ENCODE measurements at places on chromosomes 12 and 14.
A peak's percentile ranks its signal among the peaks of the same experiment; 100 is the strongest.

- DNase-seq = no peak
Observed at GRCh38 chr12:75784591-75784990, 247.0 kb downstream of the PHLDA1 start.

DNA sequence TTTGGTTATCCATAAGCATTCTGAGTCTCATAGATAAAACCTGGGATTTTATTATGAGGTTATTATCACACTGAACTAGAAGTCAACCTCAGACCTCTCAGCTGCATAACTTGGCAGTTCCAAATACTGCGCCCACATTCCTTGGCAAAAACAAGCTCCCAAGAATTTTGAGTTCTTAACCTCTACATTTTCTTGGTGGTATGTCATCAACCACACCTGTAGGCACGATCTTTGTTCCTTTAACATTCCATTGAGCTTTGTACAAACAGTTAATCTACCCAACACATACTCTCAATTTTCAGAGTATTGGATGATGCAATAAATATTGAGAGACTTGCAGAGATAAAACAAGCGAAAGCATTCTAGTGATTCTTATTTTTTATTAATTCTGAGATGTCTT, 371.8 kb upstream of the PRICKLE1 start:
- DNase-seq = no peak

GRCh38 chr12:84701041-84701440, 211.6 kb downstream of the SLC6A15 start:
- no peak for DNase-seq

DNA sequence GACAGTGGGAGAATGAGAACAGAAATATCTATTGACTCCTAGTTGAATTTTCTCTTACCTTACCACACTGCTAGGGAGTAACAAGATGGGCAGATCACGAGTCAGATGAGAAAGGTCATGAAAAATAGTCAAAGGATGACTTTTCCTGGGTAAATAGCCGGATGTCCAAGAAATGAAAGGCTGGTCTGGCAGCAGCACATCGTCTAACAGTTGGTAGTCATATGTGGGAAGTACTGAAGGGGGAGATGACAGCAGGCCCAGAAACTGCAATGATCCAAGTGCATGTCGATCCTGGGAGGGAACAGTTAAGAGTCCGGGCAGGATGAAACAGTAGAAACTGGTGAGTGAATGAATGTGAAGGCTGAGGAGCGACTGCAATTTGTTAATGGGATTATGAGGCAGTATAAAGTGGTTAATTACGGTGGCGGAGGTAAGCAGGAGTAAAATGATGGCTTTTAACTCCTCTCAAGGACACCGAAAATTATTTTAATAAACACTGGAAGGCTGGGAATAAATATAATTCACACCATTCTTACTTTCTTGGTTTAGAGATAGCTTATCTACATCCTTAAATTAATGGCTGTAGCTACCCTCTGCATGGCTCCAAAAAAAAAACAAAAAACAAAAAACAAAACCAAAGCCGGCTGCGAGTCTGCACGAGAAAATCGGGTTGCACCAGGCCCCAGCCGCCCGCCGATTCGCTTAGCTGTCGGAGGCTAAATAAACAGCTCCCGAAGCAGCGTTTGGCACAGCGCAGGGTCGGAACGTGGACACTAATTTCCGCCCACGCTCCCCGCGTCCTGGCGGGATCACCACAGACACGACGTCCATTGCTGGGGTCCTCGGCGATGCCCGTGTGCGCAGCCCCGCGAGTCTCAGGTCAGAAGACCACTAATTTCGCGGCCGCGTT, 1.0 kb upstream of the ERC1 start:
- DNase-seq = peak; percentile 31

DNA sequence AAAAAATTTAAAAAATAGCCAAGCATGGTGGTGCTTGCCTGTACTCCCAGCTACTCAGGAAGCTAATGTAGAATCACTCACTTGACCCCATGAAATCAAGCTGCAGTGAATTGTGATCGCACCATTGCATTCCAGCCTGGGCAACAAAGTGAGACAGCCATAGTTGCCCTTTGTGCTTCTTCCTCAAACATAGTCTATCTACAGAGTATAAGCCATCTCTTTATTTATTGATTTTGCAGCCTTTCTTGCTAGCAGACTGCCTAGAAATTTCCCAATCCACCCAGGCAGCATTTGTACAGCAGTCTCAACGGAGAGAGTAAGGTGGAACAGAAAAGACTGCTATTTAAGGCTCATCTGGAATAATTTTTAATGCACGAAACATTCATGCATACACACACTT, 68.8 kb downstream of the IPO8 start:
- DNase-seq = no peak

DNA sequence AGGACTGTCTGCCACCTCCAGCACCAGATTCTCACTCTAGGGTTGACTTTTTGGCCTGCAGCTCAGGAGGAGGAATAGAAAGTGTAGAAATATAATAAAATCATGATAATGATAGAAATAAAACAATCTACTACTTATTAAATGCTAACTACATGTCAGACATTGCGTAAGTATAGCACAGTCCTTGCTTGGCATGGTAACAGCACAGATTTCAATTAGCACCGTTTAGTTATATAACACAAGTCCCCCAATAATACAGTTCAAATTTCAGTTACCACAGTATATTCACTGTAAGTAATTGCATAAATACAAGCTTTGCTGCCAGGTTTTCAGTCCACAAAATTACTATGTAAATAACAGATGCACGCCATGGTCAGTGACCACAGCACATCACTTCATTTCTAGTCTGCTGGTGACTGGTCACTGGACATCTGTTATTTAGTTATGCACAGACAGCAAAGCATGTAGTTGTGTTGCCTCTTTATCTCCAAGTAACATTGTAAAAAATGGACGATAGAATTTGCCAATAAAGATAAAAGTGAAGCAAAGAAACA, 6.5 kb upstream of the GLT8D2 start:
- no peak for DNase-seq

DNA sequence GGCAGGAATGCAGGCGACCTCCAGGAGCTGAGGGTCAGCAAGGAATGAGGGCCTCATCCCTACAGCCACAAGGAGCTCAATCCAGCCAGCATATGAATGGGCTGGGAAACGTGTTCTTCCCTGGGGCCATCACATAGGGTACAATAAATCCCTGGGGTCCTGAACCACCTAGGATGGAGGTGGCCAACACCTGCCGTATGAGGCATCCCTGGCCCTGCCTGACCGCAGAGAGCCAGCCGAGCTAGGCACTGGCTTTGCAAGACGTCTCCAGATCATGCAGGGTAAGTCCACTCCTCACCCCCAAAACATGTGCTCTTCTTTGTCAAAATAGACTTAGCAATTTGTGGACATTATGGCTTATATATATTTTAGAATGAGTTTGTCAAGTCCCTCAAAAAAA, 303.7 kb upstream of the DIO3 start:
- no peak for DNase-seq

DNA sequence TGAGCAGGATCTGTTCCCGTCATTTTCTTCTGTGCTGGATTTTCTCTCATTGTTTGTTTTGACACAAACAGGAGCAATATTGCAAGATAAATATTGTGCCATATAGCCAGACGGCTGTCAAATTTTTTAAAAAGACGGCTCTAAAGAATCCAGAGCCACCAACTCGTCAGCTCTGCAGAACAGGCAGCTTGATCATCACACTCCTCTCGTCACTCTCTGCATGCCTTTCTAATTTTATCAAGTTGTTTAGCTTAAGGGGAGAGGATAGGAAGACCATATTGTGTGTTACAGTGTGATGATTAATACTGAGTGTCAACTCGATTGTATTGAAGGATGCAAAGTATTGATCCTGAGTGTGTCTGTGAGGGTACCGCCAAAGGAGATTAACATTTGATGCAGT, 562.8 kb downstream of the GALC start:
- DNase-seq = no peak

GRCh38 chr12:131074221-131075083, 120.7 kb downstream of the ADGRD1 start:
- DNase-seq = no peak

DNA sequence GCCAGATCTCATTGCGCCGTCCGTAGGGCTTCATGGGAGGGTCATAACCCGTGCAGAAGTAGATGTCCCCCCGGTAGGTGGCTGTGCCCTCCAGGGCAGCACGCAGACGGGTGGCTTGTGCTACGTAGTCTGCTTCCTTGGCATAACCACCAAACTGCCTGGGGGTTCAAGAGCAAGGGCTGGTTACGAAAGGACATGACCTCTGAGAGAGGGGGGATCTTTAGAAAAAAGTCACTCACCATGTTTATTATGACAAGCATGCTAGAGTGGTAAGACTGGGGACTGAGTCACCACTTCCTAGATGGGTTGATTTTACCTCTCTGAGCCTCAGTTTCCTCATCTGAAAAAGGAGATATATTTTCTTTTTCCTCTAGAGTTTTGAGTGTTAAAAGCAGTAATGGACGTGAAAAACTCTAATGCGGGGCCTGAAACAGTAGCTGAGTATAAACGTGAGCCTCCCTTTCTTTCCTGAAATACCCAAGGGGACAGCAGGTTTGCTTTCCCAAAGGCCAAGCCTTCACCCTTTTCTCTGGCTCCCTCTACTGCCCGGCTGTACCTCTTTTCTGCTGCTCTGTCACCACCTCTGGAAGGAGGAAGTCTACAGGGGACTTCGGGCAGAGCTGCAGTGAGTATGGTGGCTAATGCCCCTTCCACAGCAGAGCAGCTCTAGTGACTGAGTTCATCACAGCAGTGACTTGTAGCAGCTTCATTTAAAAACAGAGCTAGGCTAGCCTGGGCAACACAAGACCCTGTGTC, 23.5 kb upstream of the GPRC5D start:
- DNase-seq = no peak

- no peak for DNase-seq
Observed at GRCh38 chr12:50546441-50547318, 41.9 kb downstream of the DIP2B start.

GRCh38 chr12:45981075-45981837, 9.1 kb downstream of the SCAF11 start:
- DNase-seq = no peak

- no peak for DNase-seq
Observed at GRCh38 chr12:50988051-50988450, 35.7 kb downstream of the HIGD1C start.

- no peak for DNase-seq
Observed at GRCh38 chr12:48795550-48796455, 6.9 kb upstream of the ADCY6 start.

- no peak for DNase-seq
Observed at GRCh38 chr12:52506858-52507715, 13.1 kb downstream of the KRT5 start.

DNA sequence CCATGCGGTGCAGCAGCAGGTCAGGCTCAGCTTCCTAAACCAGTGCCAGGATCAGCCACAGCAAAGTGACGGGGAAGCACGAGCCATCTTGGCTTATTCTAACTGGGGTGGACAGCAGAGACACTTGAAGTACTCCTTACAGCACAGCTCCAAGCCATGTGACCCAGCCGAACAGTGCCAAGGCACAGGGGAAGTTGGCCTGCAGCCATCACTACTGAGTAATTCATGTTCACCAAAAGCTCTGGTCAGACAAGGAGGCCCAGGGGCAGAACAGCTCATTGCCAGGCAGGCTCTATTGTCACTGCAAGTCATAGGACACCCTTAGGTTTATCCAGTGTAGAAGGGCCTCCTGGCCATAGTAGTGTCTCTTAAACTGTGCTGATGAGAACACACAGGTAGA, 23.4 kb upstream of the SLC35F4 start:
- no peak for DNase-seq

DNA sequence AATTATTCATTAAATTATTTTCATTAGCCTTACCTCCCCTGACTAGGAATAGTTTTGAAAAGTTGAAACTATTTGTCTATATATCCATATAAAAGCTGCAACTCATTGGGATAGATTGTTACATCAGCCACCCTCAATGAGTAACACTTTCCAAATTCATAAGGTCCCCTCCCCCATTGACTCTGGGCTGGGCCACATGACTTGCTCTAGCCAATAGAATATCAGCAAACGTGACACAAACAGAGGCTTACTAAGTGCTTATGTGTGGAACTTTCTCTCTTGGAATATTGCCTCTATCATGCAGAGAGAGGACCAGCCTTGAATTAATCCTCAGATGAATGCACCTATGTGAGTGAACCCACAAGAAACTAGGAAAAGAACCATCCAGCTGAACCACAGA, 213.7 kb downstream of the CCDC59 start:
- no peak for DNase-seq

GRCh38 chr12:25764409-25764808, 194.1 kb upstream of the RASSF8 start:
- DNase-seq = no peak

DNA sequence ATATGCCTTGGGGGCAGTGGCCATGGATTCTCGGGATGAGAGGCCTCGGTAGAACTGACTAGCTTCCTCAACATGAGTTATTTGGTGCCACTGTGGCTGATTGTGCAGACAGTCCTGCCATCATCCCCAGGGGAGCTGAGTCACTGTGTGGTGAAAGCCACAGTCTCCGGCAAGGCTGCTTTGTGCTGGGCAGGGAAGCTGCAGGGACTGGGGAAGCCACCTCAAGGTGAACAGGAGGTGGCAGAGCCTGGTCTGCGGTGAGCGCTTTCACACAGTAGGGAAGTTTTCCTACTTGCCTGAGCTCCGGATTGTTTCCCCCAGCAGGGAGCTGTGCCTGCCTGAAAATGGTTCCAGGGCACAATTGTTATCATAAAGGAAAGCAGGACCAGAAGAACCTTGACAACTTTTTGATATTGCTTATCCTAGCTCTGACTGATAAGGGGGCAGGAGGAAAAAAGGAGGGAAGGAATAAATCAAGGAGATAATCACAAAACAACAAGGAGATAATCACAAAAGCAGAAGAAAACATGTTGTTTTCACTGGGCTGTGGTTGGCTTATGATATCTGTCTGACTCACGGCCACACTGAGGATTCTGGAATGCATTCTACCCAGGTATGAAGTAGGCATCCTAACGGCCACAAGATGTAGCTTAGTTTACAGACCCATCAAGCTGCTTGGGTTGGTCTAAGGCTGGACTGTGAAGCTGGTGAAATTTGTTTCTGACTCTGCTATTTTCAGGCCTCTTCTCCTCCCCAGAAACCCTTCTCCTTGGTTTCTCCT, 32.2 kb upstream of the GNG2 start:
- peak; percentile 24 for DNase-seq

DNA sequence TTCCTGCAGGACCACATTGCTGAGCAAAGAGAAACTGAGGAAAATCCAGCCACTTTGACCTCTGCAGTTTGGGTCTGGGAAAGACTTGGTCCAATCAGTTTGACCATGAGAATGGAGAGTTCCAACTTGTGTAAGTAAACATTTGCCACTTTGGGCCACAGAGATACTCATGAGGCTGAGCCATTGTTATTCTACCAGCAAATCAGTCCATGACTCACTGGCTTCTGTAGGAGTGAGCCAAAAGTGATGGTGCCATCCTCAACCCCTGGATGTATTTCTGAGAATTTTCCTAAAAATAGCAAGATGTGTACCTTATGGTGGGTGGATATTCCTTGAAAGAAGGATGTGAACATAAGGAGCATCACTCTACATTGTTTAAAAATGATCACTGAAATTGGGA, 192.9 kb upstream of the OR4E1 start:
- no peak for DNase-seq

- no peak for DNase-seq
Observed at GRCh38 chr12:619346-619745, 43.9 kb downstream of the NINJ2 start.

- no peak for DNase-seq
Observed at GRCh38 chr14:30608533-30609006, 13.5 kb upstream of the SCFD1 start.
